Stimulated activated CD4-positive, alpha-beta T cell treated with anti-CD3 and anti-CD28 coated beads, Interleukin-2, amount 100 ng/mL, for 4 hours (primary cell): ENCODE measurements at places on chromosomes 16 and 17.

DNA sequence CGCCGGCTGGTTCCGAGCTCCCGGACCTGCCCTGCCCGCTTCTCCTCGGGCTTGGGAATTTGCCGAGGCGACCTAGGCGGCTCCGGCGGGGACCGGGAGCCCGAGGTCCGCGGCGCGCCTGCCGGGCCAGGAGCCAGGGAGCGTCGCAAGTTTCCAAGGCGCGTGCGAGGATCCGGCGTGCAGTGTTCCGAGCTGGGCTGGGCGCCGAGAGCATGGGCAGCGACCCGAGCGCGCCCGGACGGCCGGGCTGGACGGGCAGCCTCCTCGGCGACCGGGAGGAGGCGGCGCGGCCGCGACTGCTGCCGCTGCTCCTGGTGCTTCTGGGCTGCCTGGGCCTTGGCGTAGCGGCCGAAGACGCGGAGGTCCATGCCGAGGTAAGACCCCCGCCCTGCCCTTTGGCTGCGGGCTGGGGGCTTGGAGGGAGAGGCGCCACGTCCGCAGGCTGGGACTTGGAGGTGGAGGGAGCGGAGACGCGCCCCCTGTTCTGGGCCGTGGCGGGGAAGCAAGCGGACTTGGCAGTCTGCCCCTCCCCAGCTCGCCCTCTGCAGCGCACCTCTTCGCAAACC is 668 bp downstream of the MMP15 start:
- no peak for DNase-seq

DNA sequence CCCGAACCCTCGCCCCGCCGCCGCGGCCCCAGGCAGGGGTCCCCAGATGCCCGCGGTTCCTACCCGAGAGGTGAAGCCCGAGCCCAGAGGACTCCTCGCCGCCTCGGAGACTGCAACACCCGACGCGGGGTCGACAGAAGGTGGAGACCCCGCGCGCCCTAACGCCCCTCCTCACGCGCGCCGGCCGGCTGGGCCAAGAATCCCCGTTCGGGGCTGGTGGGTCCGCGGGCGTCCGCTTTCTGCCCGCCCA is 515 bp downstream of the SUMO2 start:
- DNase-seq: no peak

GRCh38 chr17:51764387-51764971 is 394.0 kb downstream of the CA10 start:
- DNase-seq: peak; percentile 13

DNA sequence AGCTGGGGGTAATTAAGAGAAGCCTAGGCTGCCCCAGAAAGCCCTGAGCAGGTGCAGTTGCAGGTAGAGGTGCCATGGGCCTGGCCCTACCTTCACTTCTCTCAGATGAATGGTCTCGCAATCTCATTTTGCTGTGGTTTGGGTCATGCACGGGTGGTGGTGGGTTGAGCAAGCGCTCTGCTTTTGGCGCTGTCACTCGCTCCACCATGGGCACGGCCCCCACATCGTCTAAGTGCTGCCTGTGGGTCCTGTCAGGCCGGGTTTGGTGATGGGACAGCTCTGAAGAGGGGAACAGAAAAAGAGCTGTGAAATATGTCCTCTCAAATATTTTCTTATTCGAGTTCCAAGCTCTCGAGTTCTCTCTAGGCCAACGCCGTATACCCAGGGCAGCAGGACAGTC is 39.9 kb downstream of the STH start:
- no peak for DNase-seq

DNA sequence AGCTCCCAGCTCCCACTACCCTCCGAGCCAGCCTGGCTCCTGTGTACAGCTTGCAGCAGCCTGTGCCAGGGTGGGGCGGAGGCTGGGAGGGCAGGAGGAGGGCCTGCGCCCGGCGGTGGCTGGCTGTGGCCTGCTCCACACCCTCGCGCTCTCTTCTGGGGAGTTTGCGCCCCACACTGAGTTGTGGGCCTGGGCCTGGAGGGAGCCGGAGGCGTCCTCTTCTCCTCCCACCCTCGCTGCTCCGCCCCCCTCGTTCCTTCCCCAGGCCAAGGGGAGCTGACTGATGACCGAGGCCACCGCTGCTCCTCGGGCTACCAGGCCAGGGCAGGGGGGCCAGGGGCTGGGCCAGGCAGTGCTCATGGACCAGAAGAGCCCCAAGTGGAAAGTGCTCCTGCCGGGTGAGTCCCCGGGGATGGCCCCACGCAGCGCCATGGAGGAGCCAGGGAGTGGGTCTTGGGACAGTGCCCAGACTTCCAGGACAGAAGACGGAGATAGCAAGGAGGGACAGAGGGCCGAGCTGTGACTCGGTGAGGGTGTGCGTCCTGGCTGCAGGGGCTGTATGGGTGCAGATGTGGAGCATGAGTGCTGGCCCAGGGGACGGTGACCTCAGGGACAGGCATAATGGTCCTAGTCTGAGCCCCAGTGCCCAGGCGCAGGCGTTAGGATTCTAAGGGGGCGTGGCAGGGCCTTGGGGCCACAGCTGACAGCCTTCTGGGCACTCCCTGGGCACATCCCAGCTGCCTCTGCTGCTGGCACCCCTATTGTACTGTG is 242.1 kb upstream of the GSE1 start:
- DNase-seq: no peak

- DNase-seq: no peak
Measured at GRCh38 chr17:64420143-64420670, 28.7 kb upstream of the MILR1 start.

GRCh38 chr17:55624772-55625433 is 97.8 kb downstream of the TMEM100 start:
- no peak for DNase-seq

- DNase-seq: no peak
Measured at GRCh38 chr17:77371117-77371887, 230.5 kb downstream of the SEC14L1 start.

DNA sequence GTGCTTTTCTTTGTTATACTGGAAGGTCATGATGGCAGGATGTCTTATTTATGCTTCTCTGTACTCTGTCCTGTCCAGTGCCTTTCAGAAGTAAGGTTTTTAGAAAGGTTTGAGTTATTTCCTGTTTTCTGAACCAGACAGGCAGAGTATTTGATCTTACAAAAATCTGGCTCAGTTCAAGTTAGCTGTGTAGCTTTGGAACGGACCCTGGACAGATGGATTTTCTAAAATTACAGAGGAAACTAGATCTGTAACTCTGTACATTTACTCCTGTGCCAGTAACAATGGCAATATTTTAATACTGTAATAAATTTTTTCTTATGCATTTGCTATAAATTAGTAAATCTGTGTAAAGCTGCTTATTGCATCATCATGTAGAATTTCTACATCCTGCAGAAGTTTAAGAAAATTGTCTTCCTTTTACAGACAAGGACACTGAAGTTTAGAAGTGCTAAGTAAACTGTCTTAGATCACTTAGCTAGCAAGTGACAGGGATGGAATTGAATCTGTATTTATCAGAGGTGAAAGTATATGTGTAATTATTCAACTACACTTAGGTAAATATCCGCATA is 347.6 kb downstream of the WWOX start:
- DNase-seq: no peak

DNA sequence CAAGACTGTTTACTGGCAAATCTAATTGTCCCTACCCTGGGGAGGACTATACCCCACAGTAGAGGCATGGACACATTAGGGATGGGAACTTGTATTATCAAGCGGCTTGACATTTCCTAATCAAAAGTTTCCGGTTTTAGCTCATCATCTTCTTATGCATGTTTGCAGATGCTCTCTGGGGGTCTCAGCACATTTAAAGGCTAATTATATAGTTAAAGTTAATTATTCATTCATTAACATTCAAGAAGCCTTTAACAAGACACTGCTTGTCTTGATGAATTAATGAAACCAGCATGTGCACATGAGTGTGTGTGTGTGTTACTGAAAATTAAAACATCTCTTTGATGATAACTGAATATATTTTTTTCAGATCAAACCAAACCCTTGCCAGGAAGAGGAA is 377.1 kb downstream of the GRIN2A start:
- no peak for DNase-seq

- DNase-seq: no peak
Measured at GRCh38 chr16:9827062-9827752, 355.0 kb downstream of the GRIN2A start.

DNA sequence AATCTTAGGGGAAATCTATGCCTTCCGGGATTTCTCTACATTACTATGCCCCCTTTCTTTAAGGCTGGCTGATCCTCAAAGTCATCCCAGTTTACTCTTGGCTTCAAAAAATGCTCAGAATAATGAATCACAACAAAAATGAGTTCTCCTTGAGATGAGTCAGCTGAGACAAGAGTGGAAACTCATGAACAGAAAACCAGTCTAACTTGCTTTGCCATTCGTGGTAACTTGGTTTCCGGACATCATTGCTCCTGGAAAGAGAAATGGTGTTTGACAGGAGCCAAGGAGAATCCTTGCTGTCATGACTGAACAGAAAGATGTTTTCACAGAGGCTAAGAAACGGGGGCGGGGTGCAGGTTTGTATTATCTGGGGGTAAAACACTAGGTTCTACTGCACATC is 435.6 kb upstream of the DYNLRB2 start:
- no peak for DNase-seq

GRCh38 chr17:47203984-47204721 is 5.0 kb upstream of the MYL4 start:
- peak; percentile 29 for DNase-seq

DNA sequence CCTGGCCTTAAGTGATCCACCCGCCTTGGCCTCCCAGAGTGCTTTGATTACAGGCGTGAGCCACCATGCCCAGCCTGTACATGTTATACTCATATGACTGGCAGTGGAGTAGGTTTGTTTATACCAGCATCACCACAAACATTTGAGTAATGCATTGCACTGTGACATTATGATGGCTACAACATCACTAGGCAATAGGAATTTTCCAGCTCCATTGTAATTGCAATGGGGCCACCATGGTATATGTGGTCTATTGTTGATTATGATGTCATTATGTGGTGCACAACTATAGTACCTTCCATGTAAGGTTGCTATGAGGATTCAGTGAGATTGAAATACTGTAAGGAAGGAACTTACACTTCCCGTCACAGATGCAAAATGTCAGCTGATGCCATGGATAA is 168.9 kb downstream of the COPRS start:
- no peak for DNase-seq
